Thyroid gland (tissue), 4 donors: ENCODE measurements at places on chromosomes 4 and X. TPM values are rescaled to one million over a fixed set of nuclear protein-coding genes. Genes with fewer than 3 reads are reported as not detected.

EDA gene
- 10.6 TPM for total RNA-seq

DNA sequence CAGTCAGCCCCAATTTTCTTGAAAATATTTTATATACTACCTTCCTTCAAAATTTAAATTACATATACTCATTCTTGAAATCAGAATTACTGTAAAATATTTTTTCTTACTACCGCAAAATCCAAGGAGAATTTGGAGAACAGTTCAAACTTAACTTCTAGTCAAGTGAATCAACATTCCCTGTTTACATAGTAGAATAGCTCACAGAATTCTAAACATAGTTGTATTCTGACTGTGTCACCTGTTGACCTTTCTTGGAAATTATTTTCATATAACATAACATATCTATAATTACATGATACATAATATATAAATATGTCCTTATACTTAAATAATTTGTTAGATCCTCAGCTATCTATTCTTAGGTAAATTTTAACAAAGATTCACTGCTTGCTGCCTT is 31.0 kb upstream of the FGF5 start:
- H3K36me3 ChIP-seq, result no peaks in the 10 kb centered on the region
- no peak overlapping the region for H3K4me3 ChIP-seq
- H3K27me3 ChIP-seq, result no peaks in the 10 kb centered on the region

TLL1 gene
- 6.0 TPM for total RNA-seq

CAPN6 gene
- not detected for total RNA-seq

FAM9B gene
- total RNA-seq, result not detected

GRCh38 chr4:159142681-159143384 is 40.0 kb downstream of the RAPGEF2 start:
- no peaks in the 10 kb centered on the region for H3K36me3 ChIP-seq
- no peak overlapping the region for H3K27ac ChIP-seq
- no peak overlapping the region for H3K4me3 ChIP-seq
- no peaks in the 10 kb centered on the region for H3K4me1 ChIP-seq
- DNase-seq, result no peak

- H3K4me1 ChIP-seq, result no peaks in the 10 kb centered on the region
- no peak for DNase-seq
- no peaks in the 10 kb centered on the region for H3K27me3 ChIP-seq
- no peak overlapping the region for H3K4me3 ChIP-seq
Measured at GRCh38 chrX:115400960-115401359, 111.4 kb downstream of the LUZP4 start.

GRCh38 chr4:113223001-113223400 is 173.5 kb downstream of the ANK2 start:
- no peak overlapping the region for H3K27ac ChIP-seq
- DNase-seq, result no peak
- H3K27me3 ChIP-seq, result no peaks in the 10 kb centered on the region
- H3K36me3 ChIP-seq, result no peaks in the 10 kb centered on the region
- no peak overlapping the region for H3K4me3 ChIP-seq
- no peaks in the 10 kb centered on the region for H3K4me1 ChIP-seq

HSFX4 gene
- not detected for total RNA-seq

DNA sequence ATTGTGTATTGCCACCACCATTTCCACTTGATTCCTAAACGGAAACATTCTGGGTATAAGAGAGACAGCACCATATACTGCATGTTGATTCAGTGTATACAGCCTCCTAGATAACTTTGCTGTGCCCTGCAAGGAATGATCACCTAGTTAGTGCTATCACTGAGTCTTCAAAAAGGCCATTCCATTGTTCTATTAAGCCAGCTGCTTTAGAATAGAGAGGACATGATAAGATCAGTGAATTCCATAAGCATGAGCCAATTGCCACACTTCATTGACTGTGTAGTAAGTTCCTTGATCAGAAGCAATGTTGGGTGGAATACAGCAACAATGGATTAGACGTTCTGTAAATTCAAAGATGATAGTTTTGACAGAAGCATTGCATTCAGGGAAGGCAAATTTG is 1047.3 kb downstream of the PCDH18 start:
- no peaks in the 10 kb centered on the region for H3K4me1 ChIP-seq
- H3K27me3 ChIP-seq, result no peaks in the 10 kb centered on the region
- no peaks in the 10 kb centered on the region for H3K36me3 ChIP-seq
- H3K4me3 ChIP-seq, result no peak overlapping the region
- H3K27ac ChIP-seq, result no peak overlapping the region
- DNase-seq, result no peak

PCDH18 gene
- total RNA-seq, result 14.0 TPM

TCEAL6 gene
- not detected for total RNA-seq

DNA sequence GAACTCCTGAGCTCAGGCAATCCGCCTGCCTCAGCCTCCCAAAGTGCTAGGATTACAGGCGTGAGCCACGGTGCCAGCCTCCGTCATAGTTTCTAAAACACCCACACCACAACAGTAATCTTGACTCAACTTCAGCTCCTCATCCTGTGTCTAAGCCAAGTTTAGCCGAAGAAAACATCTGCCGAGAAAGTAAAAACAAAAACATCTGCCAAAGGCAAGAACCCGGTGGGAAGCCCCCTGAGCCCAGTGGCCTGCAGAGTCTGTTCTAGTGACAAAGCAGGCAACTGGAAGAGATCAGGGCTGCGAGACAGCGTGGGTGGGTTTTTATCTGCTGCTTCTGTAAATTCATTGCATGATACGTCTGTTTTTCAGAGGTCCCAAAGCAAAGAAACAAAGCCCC is 26.6 kb upstream of the CD99 start:
- H3K27me3 ChIP-seq, result no peaks in the 10 kb centered on the region
- DNase-seq, result no peak
- H3K36me3 ChIP-seq, result no peaks in the 10 kb centered on the region
- H3K27ac ChIP-seq, result no peak overlapping the region
- no peak overlapping the region for H3K4me3 ChIP-seq
- no peaks in the 10 kb centered on the region for H3K4me1 ChIP-seq

DNA sequence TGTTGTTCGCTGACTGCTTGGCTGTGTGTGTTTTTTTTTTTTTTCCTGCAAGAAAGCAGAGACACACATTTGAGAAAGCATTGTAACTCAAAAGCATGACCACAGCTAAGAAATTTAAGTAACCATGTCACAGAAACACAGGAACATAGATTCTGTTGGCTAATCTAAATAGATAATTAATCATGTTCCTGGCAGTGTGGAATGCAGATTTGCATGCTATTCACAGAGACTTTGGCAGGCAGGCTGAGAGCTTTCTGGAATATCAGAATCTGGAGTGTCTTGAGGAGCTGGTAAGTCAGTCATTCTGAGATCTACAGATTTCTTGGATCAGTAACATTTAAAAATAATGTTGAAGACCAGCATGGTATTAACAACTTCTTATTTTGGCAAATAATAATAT is 33.2 kb upstream of the SMS start:
- no peak overlapping the region for H3K27ac ChIP-seq
- no peaks in the 10 kb centered on the region for H3K27me3 ChIP-seq
- DNase-seq, result no peak
- no peaks in the 10 kb centered on the region for H3K36me3 ChIP-seq
- no peaks in the 10 kb centered on the region for H3K4me1 ChIP-seq
- no peak overlapping the region for H3K4me3 ChIP-seq

MAGEE2 gene
- total RNA-seq, result 1.1 TPM

- H3K36me3 ChIP-seq, result no peaks in the 10 kb centered on the region
- H3K27me3 ChIP-seq, result no peaks in the 10 kb centered on the region
- H3K27ac ChIP-seq, result no peak overlapping the region
- no peak overlapping the region for H3K4me3 ChIP-seq
Measured at GRCh38 chrX:122113376-122113775, 1066.0 kb downstream of the GLUD2 start.

DIAPH2 gene
- total RNA-seq, result 24.9 TPM

DNA sequence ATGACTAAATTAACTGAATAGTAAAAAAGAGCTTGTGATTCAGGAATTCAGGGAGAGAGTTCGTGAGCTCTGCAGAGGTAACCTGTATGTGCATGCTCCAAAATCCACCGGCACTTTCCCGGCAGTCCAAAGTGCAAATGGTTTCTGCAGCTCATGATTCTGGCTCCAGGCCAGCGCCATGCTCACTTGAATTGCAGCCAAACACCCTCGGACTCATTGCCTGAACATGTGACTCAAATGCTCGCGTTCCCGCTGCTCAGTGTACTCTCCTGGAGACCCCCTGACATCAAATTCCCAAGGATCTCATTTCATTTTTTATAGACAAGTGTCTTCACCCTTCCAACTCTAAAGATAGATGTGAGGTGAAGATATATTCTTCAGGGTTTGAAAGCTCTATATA is 44.1 kb upstream of the SH3RF1 start:
- H3K4me3 ChIP-seq, result no peak overlapping the region
- DNase-seq, result peak; percentile 93
- peak overlapping the region; percentile 72 for H3K27ac ChIP-seq
- peaks cover 13% of the 10 kb centered on the region for H3K4me1 ChIP-seq

DNA sequence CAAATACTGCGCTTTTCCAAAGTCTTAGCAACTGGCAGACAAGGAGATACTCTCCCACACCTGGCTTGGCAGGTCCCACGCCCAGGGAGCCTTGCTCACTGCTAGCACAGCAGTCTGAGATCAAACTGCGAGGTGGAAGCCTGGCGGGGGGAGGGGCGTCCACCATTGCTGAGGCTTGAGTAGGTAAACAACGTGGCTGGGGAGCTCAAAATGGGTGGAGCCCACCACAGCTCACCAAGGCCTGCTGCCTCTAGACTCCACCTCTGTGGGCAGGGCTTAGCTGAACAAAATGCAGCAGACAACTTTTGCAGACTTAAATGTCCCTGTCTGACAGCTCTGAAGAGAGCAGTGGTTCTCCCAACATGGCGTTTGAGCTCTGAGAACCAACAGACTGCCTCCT is 23.0 kb upstream of the NFKB1 start:
- H3K36me3 ChIP-seq, result no peaks in the 10 kb centered on the region
- no peak for DNase-seq
- no peaks in the 10 kb centered on the region for H3K27me3 ChIP-seq
- H3K4me1 ChIP-seq, result no peaks in the 10 kb centered on the region

DNA sequence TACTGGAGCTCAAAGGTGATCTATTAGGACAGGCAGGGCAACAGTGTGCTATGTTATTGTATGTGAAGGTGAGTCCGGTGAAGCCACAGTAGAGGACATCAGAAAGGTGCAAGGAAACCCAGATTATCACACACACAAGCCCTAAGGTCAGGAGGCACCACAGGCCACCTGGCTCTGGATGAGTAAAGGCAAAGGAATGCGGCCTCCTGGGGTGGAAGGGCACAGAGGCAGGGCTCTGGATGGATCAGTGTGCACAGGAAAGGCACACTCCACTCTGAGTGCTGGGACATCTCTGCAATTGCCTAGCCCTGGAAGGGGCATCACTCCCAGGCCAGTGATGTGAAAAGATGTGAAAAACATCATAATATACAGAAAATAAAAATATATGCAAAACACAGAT is 683.5 kb downstream of the TRIML1 start:
- no peaks in the 10 kb centered on the region for H3K4me1 ChIP-seq
- peak; percentile 2 for DNase-seq
- no peaks in the 10 kb centered on the region for H3K27me3 ChIP-seq
- no peaks in the 10 kb centered on the region for H3K36me3 ChIP-seq

- H3K36me3 ChIP-seq, result no peaks in the 10 kb centered on the region
- H3K27ac ChIP-seq, result no peak overlapping the region
- no peak overlapping the region for H3K4me3 ChIP-seq
- H3K27me3 ChIP-seq, result no peaks in the 10 kb centered on the region
- peaks cover 15% of the 10 kb centered on the region for H3K4me1 ChIP-seq
- no peak for DNase-seq
Measured at GRCh38 chr4:41299486-41299885, 42.8 kb downstream of the UCHL1 start.

HTN3 gene
- not detected for total RNA-seq

GRCh38 chr4:178955614-178956013 is 1513.4 kb upstream of the AGA start:
- no peak overlapping the region for H3K27ac ChIP-seq
- no peaks in the 10 kb centered on the region for H3K27me3 ChIP-seq
- no peak for DNase-seq
- H3K4me3 ChIP-seq, result no peak overlapping the region

DNA sequence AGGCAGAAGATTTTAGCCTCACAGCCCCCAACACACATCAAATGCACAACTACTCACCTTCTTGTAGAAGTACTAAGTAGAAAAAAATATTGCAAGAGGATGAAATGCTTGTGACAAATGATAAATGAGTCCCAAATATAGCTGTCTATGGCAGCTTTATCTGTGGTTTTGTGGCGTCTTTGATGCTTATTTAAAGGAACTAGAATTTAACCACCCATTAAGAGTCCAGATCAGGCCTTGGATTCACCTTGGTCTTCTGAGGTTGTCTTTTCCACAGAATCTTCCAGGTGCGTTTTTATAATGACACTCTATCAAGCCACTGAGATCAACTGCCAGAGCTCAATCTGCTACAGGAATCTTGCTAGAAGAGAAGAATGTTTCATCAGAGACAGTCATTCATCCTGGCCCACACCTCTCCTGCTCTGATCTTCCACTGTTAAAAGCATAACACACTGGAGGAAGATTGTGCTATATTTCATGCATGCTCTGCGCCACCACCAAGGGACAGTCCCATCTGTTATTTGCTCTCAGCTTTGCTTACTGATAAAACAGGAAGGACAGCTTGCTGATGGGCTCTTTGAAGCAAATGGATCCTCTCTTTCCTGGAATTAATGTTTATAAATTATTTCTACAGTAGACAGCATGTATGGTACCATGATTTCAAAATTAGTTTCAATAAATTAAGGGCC is 144.1 kb downstream of the SLC7A11 start:
- H3K27ac ChIP-seq, result no peak overlapping the region
- no peak for DNase-seq
- H3K36me3 ChIP-seq, result no peaks in the 10 kb centered on the region

GRCh38 chr4:30847167-30847566 is 127.0 kb downstream of the PCDH7 start:
- no peak overlapping the region for H3K4me3 ChIP-seq
- H3K27ac ChIP-seq, result no peak overlapping the region
- H3K4me1 ChIP-seq, result no peaks in the 10 kb centered on the region
- no peaks in the 10 kb centered on the region for H3K36me3 ChIP-seq
- H3K27me3 ChIP-seq, result no peaks in the 10 kb centered on the region
- no peak for DNase-seq

- no peak overlapping the region for H3K4me3 ChIP-seq
- H3K27me3 ChIP-seq, result no peaks in the 10 kb centered on the region
- no peak overlapping the region for H3K27ac ChIP-seq
- H3K36me3 ChIP-seq, result no peaks in the 10 kb centered on the region
- no peak for DNase-seq
- no peaks in the 10 kb centered on the region for H3K4me1 ChIP-seq
Measured at GRCh38 chrX:155113097-155113496, 41.8 kb downstream of the BRCC3 start.

GRCh38 chrX:53398216-53398615 is 24.2 kb downstream of the SMC1A start:
- no peak for DNase-seq
- H3K36me3 ChIP-seq, result peaks cover 44% of the 10 kb centered on the region
- H3K27ac ChIP-seq, result no peak overlapping the region
- no peak overlapping the region for H3K4me3 ChIP-seq
- H3K4me1 ChIP-seq, result no peaks in the 10 kb centered on the region

DNA sequence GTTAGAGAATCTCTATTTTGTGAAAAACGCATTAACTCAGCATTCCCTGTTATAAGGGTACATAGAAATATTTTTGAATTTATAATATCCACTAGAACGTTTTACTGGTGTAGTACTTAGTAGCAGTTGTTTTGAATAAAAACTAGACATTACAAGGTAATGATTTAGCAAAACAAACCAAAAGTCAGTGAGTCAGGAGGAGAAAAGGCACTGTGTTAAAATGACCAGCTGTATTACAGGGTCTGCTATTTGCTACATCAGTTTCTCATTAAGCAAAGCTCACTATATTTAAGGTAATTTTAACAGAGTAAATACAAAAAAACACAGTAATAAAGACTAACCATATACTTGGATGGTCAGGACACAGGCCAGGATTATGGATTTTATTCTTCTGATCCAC is 152.8 kb downstream of the RASL11B start:
- H3K27me3 ChIP-seq, result no peaks in the 10 kb centered on the region
- no peak overlapping the region for H3K4me3 ChIP-seq
- DNase-seq, result no peak
- peaks cover 42% of the 10 kb centered on the region for H3K4me1 ChIP-seq
